ENCODE measurements at places on chromosomes 11 and 22.

- no peak for DNase-seq
Measured at GRCh38 chr22:23835484-23836144, 3.2 kb downstream of the DERL3 start.

DNA sequence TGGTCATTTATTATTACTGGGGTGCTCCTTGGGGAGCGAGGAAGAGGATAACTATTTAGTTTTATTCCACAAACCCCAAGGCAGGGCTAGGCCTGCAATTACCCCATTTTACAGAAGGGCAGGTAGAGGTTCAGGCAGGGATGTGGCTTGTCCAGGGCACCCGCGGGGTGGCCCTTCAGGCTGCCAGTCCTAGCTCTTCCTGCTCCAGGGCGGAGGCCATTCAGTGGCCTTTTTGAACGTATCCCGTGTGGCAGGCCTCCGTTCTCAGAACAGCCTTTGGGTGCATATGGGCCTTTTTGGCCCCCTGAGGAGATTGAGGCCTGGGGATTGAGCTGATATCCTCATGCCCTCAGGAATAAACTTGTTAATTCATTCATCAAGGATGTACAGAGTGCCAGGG is 66.2 kb downstream of the MPPED1 start:
- no peak for DNase-seq

DNA sequence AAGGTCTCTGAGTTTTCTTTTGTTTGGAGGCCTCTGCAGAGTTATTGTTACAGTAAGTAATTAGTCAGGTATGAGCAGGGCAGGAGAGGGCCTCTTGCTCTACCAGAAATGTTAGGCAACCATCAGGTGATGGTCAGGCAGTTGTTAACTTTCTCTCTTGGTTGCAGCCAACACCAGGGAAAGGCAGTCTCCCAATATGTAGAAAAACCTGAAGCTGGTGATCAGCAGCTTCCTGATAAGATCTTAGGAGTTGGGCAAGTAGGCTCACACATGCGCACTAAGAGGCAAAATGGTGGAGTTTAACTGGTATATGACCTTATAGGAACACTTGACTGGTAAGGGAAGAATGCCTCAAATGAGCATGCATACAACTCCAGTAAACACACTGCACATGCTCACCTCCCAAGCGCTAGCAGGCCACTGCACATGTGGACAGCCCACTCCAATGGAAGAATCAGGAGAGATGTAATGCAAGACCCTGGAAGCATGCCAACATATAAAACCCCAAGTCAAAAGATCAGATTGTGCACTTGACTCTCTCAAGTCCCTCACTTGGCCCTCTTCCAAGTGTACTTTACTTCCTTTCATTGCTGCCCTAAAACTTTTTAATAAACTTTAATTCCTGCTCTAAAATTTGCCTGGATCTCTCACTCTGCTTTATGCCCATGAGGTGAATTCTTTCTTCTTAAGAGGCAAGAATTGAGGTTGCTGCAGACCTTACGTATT is 23.7 kb upstream of the SLC35F2 start:
- no peak for DNase-seq

- DNase-seq = no peak
Measured at GRCh38 chr22:50329236-50329635, 2.4 kb upstream of the DENND6B start.

GRCh38 chr11:103798026-103798425 is 238.4 kb upstream of the DDI1 start:
- no peak for DNase-seq

DNA sequence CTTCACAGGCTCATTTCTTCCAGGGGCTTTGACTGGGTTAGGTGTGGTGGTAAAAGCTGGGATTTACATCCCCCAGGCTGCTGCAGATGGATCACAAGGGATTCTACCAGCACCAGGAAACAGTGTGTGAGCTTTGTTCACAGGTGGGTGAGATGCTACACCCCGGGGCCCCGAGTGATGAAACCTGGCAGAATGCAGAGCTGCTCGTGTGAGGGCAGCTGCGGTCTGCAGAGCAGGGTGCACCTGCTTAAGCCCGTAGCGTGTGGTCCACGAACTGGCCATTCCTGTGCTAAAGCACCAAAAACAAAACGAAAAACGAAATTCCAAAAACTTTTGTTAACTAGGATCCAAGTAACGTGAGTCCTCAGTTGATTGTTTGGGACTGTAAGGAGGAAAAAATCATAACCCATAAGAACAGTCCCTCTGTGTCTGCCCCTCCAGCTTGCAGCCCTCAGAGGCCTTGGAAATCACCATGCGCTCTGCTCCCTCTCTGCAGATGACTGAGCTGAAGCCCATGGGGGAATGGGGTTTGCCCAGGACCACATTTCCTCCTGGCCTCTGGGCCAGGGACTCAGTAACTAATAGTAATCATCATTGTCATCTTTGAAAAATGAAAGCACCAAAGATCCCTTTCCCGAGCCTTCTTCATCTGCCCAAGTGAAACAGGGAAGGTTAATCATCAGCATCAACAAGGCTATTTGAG is 24.6 kb downstream of the ELF5 start:
- DNase-seq = no peak

DNA sequence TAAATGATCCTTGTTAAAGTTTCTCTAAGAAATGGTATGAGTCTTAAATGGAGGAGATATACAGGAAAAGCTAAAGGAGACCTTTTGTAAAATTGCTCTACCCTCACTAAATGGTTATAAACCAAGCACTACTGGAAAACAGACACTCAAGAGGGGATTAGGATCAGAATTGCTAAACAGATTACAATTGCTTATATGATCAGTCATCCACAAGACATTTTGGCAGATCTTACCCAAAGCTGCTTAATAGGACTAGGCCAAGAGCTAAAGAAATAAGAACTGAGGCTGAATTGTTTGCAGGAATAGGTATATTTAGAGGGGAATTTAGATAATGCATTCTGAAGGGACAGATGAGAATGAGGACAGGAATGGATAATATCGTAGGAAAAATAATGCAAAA is 9.5 kb downstream of the HARBI1 start:
- no peak for DNase-seq

DNA sequence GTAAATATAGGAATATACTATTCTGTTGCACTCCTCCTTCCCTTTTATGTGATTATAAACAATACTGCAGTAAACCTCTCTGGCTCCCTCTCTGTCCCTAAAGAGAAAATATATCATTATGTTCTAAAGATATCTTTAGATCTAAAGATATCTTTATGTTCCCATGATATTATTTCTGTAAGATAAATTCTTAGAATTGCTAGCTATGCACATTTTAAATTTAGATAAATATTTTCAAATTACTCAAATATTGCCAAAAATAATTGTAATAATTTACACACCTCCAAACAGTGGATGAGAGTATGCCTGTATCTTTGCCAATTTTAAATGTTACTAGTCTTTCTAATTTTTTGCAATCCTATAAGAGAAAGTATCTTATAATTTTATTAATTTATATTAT is 10.3 kb upstream of the DEUP1 start:
- no peak for DNase-seq

GRCh38 chr11:88345408-88345807 is 7.9 kb upstream of the CTSC start:
- no peak for DNase-seq

DNA sequence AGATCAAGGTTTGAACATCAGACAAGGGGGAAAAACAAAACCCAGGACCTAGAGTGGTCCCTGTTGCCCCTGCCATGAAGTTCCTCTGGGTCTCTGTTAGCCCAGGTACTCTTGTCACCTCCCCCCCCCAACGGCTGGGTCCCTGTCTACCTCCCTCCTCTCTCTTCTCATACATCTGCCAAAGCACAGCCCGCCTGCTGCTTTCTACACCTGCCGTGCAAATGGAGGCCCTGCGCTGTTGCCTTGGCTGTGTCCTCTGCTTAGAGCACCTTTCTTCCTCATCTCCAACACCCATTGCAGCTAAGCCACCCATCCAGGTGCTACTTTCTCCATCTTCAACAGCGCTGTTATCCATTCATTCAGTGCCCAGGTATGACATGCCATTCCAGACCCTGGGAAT is 99.2 kb downstream of the TP53I11 start:
- DNase-seq = no peak

- no peak for DNase-seq
Measured at GRCh38 chr11:63042596-63042995, 27.0 kb upstream of the SLC22A8 start.

GRCh38 chr22:48923165-48923865 is 904.4 kb downstream of the BRD1 start:
- DNase-seq = no peak

GRCh38 chr11:33775832-33776470 is 1.6 kb upstream of the FBXO3 start:
- no peak for DNase-seq

- no peak for DNase-seq
Measured at GRCh38 chr11:127003260-127003981, 2.9 kb upstream of the KIRREL3 start.

- DNase-seq = no peak
Measured at GRCh38 chr11:118081241-118081958, 4.5 kb downstream of the TMPRSS4 start.

DNA sequence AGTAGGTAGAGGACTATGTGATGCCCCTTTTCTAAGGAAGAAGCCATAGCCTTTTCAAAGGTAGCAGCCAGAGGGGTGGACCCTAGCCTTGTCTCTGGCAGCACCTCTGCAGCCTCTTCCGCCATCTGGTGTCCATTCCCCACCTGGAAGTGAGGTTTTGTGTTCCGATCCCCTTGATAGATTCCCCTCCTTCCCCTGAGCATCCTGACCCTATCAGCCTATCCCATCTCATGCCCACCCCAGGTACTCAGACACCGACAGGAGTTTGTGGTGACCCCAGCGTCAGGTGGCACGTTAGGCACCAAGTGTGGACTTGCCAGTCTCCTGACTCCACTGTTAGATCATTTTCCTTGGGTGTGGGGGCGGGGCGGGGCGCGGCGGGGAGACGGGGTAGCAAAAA is 398 bp upstream of the FAM89B start:
- DNase-seq = no peak

GRCh38 chr11:116478669-116479668 is 293.8 kb downstream of the BUD13 start:
- no peak for DNase-seq

- DNase-seq = no peak
Measured at GRCh38 chr11:112051768-112052167, 22.0 kb downstream of the PIH1D2 start.

DNA sequence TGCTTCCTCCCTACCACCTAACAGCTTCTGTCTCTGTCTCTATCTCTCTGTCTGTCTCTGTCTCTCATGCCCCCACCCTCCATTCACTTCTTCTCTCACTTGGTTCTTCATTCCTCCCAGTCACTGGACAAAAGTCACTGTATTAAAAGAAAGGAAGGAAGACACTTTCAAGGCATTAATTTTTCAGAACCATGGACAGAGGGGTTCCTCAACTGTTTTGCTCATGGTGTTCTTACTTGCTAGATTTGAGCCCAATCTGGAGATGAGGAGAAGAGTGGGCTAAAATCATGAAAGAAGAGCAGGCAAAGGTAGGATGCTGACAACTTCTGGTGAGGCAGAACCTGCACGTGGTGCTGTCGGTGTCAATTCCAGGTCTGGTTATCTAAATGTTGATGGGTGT is 116.7 kb upstream of the LARGE1 start:
- DNase-seq = no peak

DNA sequence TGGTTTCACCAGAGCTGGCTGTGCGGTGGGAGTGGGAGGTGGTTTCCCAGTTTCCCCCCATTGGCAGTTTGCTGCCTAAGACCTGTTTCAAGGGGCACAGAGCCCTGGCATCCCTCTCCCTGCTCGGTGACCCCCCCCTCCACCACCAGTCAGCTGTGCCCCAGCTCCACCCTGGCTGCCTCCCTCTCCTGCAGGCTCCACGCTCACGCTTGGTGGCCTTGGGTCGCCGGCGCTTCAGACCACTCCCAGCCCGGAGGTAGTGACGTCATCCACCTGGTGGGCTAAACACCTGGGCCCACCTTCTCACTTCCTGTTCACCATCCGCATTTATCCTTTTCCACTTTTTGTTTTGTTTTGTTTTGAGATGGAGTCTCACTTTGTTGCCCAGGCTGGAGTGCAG is 7.8 kb downstream of the GAL start:
- DNase-seq = no peak

- DNase-seq = no peak
Measured at GRCh38 chr22:35677460-35678187, 29.4 kb downstream of the APOL6 start.

GRCh38 chr22:42977569-42977968 is 37.4 kb downstream of the PACSIN2 start:
- DNase-seq = no peak

DNA sequence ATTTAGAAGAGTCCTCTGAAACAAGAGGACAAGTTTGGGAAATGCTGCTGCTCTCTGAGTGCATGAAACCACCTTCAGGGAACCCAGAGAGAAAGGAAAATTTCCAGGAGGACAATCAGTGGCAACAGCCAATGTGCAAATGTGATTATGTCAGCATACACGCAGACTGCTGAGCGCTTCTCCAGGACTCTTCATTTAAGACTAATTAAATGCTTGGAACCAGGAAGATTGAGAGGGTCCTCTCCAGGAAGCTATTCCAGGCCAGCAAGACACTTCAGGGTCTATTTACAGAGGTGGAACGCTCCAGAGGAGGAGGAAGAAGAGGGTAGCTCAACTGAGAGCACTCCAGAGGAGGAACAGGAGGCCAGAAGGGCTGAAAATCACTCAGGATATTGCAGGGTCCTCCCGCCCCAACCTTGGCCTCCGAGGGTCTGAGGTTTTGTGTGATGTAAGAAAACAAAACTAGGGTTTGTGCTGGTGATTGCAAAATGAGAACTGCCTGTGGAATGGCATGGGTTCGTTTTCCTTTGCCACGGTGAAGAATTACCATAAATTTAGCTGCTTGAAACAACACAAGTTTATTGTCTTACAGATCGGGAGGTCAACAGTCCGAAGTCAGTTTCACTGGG is 14.1 kb upstream of the HTR3A start:
- no peak for DNase-seq

- no peak for DNase-seq
Measured at GRCh38 chr11:115377882-115378296, 126.3 kb downstream of the CADM1 start.

DNA sequence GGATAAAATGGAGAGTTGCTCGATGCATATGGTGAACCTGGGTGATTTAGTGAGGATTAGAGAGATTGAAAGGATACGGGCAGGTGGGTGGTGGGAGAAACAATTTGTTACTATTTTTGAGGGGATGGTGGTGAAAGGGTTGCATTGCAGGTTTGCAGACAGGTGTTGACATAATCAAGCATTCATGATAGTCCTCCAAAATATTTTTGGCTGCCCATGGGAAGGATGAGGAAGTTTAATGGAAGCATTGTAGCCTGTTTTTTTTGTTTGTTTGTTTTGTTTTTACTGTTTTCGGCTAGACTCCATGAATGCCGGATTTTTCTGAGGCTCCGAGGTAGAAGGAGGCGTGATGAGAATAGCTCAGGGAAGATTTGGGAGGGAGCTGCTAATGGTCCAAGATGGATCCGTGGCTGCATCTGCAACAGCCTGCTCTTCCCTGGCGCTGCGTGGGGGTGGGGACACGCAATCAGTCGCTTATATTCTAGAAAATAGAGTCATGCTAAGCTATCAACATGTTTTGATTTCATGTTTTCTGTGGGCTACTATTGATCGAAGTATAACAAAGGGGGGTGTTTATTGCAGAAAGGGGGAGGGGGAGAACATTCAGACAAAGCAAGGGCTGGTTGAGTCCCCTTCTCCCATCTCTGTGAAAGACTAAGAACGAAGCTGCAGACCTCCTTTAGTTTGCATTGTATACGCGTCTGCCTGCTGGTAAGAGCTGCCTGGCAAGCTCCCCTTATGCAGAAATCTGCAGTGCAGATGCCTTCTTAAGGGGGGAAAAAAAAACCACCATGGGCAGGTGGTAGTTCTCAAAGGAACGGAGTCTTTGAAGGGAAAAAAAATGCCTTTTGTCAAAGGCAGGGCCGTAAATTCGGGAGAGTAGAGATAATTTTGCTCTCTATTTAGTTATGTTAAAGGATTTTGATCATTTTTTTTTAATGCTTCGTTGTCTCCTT is 1.0 kb downstream of the RTN3 start:
- DNase-seq = no peak

Measured in activated naive CD8-positive, alpha-beta T cell treated with anti-CD3 and anti-CD28 coated beads, Interleukin-2, amount 50 U/mL, for 16 hours (primary cell).